ENCODE measurements at places on chromosomes 16 and 17.
A peak's percentile ranks its signal among the peaks of the same experiment; 100 is the strongest.

DNA sequence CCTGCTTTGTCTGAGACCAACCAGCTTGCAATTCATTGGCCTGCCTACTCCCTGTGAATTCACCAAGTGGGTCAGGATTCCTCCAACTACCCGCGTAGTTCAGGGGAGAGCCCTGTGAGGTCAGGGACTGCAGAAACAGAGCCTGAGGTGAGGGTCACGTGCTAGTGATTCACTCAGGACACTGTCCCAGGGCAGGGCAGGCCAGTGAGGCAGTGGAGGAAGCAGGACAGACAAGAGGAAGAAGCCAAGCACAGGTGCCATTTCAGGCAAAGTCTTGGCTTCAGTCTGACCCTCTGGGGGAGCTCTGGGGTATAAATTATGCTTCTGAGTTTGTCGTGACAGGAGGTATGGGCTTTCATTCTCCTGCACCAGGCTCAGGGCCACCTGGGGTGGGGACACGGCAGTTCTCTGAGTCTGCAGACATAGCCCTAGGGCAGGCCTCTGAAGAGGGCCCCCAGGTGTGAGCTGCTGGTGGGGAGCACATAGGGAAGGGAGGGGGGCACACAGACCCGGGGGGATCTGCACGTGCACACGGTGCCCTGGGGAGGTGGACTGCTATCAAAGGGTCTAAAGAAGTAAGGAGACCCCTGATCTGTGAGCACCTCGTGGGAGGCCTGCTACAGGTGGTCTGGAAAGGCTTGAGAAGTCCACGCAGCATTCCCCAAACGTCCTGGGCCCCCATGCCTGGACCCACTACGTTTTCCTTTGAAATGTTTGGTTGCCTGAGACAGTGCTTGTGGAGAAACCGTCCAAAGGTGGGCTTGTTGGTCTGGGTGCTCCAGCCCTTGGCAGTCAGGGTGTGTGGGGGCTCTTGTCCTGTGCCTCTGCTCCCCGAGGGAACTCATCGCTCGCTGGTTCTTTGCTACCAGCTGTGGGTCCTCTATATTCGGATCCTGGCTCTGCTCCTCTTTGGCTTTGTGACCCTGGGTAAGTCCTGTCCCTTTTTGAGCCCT, 46.4 kb downstream of the NKD1 start:
- DNase-seq: no peak

DNA sequence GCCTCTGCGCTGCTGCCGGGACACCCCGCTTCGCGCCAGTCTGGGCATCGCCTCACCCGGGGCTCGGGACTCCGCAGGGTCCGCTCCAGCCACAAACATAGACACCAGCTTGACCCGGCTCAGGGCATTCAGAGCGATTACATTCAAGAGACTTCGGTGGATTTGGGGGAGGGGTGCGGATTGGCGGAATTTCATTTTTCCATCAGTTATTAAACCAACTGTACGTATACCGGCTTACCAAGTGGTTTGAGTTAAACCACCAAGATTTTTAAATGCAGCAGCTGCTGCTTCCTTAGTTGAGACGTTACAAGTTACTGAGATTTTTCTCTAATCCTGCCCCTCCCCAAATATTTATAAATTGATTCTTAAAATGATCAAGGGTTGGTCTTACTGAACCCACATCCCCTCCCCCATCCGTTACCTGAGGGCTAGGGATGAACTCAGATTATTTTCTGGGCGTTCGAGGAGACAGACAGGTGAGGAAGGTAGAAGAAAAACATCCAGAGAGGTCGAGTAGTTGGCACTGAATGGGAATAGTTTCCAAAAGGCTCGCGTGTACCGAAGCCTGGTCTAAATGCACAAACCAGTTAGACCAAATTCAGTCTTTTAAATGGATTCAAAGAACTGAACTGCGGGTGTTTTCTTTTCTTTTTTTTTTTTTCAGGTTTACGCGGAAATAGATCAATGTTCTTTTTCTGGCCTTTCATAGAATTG, 1.5 kb downstream of the CRHR1 start:
- DNase-seq: no peak

GRCh38 chr16:24685539-24686432, 43.7 kb upstream of the TNRC6A start:
- peak; percentile 67 for DNase-seq

GRCh38 chr16:50600582-50601283, 52.5 kb downstream of the NKD1 start:
- no peak for DNase-seq

DNA sequence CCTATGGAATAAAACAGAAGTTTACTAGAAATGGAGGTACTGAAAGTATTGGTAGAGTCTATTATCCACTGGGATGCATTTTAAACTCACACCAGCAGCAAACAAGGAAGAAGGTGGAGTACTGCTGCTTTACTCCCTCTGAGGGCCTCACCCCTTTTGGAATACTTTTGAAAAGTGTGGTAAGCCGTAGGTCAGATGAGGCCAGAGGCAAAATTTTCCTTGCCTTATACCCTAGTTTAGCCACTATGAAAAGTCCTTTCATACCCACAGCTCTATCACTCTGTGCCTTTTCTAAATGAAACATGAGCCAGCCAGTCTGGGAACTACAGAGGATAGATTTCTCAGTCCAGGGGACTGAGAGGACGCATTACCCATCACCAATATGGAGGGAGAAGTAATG, 14.0 kb downstream of the GDE1 start:
- no peak for DNase-seq

DNA sequence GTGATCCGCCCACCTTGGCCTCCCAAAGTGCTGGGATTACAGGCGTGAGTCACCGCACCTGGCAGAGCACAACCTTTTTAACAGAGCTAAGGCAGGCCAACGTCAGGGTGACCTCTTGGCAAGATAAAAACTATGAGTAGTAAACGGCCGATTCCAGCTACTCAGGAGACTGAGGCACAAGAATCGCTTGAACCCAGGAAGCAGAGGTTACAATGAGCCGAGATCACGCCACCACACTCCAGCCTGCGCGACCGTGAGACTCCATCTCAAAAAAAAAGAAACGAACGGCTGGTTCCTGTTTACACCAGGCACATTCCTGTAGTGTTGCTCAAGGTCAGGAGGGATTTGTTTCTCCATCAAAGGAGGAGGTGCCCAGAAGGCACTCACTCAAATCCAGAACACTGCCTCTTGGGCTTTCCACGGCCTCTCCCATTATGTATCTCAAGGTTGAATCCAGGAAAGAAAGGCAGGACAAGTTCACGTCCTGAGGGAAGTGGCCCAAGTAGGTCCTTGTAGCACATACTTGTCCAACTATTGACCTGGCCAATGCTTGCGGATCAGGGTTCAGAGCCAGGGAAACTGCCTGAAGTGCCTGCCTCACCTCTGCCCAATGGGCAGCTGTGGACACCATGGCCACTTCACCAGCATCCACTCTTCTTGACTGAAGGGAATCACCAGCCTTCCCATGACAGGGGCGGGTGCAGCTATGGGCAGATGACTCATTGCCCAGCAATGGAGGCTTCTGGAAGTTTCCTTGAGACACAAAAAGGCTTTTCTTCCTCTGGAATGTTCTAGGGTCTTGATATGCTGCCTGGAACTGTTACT, 13.5 kb downstream of the KNOP1 start:
- DNase-seq: no peak

DNA sequence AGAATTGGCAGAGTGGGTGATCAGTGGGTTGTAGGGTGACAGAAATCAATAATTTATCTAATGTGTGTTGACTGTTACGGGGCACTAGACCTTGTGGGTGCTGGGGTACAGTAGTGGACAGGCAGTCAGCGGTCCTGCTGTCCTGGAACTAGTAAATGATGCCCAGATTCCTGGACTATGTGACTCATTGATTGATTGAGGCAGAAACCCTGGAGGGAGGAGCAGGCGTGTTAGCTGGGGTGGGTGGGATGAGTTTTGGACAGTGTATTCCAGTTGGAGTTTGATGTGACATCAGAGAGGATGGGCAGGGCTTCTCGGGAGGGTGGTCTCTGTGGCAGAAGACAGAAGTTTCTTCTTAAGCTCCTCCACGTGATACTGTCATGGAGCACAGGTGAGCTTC, 24.4 kb downstream of the PRMT7 start:
- no peak for DNase-seq

GRCh38 chr17:42744283-42744805, 496 bp downstream of the EZH1 start:
- DNase-seq: no peak

DNA sequence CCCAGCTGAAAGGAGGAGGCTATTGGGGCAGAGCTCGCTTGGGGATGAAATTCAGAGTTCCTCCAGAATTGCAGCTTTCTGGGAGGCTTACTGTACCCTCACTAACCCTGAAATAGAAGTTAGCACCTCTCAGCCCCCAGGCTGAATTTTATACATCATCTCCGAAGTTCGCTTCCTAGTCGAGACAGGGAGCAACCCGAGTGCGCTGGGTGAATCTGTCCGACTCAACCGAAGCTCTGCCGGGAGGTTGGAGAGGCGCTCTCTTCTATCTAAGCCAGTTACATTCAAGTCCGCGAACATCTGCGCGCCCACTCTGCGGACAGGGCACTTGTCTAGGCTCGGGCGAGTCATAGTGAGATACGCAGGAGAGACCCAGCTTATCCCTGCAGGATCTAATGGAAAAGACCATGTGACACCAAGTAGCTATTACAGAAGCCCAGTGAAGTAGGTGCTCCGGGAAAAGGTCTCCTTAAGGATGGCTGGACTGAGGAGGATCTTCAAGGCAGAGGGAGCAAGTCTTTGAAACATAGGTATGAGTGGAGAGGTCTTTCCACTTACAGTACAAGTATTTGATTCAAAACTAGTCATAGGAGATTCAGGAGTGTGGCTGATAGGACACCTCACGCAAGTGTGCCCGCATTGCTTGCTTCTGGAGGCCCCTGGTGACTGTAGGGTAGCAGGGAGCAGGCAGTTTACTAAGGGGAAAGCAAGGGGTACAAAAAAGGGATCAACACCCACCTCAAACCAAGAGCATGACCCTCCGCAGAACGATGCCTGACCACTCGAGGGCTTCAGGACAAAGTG, 646 bp upstream of the HES7 start:
- DNase-seq: no peak

- DNase-seq: no peak
Observed at GRCh38 chr16:66544016-66544757, 5.7 kb downstream of the TK2 start.

- no peak for DNase-seq
Observed at GRCh38 chr16:20393801-20394577, 10.5 kb downstream of the PDILT start.

GRCh38 chr17:72977771-72978417, 114.6 kb downstream of the SLC39A11 start:
- DNase-seq: no peak

- DNase-seq: no peak
Observed at GRCh38 chr16:75460446-75460845, 4.0 kb downstream of the TMEM170A start.

DNA sequence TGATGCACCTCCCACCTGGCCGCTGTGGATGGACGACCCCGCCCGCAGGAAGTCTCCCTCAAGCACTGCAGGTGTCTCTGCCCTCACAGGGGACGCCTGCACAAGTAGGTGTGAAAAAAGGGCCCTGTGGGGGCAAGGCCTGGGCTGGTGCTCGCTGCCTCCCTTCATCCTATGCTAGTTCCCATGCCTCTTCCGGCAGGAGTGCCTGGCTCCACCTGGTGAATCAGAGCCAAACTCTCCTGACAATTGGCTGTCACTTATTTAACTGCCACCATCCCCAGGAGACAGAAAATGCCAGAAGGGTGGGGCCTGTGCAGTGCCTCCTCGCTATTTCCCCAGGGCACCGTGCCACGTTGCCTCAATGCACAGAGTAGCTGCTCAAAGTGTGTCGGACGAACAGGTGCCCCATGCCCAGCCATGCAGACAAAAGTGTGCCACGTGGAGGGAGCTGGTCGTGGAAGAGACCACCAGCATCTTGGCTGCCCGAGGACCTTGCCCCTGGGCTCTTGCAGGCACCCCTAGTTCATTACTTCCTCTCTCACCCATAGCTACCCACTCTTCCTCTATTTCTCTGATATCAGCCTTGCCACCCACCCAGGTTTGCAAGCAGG, 170.7 kb downstream of the SEC14L1 start:
- DNase-seq: no peak

- no peak for DNase-seq
Observed at GRCh38 chr16:88777471-88778270, 7.3 kb downstream of the PIEZO1 start.

GRCh38 chr17:55845385-55845784, 94.5 kb downstream of the PCTP start:
- DNase-seq: no peak

DNA sequence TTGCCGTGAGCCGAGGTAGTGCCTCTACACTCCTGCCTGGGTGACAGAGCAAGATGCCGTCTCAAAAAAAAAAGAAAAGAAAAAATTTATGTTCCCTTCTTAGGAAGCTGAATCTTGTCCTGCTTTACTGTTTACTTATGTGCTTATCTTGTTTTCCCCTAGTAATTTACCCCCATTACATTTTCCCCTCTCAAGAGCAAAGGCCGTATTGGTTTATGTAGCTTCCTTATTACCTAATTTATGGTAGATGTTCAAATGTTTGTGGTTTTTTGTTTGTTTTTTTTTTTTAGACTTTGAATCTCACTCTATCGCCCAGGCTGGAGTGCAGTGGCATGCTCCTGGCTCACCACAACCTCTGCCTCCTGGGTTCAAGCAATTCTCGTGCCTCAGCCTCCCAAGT, 10.3 kb upstream of the SLC52A1 start:
- no peak for DNase-seq

DNA sequence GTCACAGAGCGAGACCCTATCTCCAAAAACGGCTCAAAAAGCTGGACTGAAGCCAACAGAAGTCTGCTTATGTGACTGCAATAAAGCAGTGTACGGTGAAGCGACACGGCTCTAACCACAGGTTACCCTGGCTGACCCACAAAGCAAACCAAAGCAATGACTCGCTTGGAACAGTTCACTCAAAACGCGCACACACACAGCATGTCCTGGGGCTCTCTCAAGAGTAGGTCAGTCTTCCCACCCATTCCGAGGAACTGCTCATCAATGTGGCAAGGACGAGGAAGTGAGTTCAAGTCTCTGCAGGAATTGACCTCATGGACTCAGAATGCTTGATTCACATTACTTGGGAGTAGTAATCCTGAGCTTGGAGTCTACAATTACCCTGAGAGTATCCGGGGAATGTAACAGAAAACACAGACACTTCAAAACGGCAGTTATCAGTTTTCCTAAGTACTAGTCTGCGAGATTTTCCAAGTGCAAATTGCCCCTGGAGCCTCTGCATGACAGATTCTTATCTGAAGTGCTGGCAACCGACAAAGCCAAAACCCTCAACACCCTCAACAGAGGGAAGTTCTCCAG, 25.4 kb downstream of the PELP1 start:
- DNase-seq: no peak

- no peak for DNase-seq
Observed at GRCh38 chr16:70750893-70751467, 50.0 kb downstream of the VAC14 start.

DNA sequence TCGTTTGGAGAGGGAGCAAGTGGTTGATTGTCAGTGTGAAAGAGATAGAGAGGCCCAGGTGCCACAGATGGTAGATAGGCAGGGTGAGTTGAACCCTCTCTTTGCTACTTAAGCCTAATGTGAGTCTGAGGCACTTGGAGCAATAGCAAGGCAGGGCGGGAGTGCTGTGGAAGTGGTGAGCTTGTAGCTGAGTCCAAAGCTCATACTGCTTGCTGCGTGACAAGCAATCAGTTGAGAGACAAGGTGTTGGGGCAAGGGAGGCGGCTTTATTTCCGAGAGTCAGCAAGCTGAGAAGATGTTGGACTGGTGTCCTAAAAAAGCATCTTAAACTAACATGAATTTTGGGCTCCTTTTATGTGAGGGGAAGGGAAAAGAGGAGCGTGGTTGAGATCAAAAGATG, 112.9 kb upstream of the ZKSCAN2 start:
- DNase-seq: no peak

- no peak for DNase-seq
Observed at GRCh38 chr17:68452724-68453290, 4.5 kb downstream of the WIPI1 start.

GRCh38 chr17:31570951-31571892, 179.7 kb downstream of the RAB11FIP4 start:
- DNase-seq: no peak

- DNase-seq: no peak
Observed at GRCh38 chr16:61993108-61993507, 43.1 kb downstream of the CDH8 start.

All from left renal pelvis (tissue), 4 donors.